ENCODE measurements at places on chromosomes 4 and X.

DNA sequence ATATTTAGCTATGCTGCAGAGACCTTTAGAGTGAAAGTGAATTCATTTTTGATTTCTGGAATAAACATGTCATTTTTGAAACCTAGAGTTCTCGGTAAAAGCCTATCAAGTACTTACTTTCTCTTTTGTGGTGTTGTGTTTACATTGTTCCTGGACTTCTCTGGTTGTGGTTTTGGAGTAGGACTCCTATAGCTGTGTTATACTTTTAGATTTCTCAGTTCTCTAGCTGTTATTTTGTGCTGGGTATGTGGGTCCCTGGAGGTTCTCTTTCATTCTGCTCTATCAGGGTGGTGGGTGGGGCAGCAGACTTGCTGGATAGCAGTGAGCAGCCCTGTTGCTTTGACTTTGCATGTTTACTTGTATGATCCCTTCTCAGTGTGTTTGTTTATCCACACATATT is 25.6 kb upstream of the MSMO1 start:
- peak; percentile 26 for DNase-seq

GRCh38 chrX:139967300-139967699 is 2.0 kb upstream of the CXorf66 start:
- no peak for DNase-seq

DNA sequence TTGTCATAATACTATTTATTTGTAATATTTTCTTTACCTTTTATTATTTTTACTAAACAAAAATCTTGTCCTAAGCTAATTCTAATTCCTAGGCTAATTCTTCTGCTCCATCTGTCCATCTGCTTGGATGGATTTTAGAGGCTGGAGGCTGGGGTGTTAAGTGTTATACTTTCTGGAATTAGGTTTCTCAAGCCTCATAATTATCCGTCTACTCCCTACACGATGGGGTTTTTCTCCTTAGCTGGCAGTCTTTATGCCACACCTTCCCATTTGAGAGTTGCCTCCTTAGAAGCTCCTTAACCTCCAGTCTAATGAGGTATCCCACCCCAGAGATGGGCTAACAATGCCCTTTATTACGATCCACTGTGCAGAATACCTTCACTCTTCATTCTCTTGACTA is 37.6 kb upstream of the LGI2 start:
- no peak for DNase-seq

DNA sequence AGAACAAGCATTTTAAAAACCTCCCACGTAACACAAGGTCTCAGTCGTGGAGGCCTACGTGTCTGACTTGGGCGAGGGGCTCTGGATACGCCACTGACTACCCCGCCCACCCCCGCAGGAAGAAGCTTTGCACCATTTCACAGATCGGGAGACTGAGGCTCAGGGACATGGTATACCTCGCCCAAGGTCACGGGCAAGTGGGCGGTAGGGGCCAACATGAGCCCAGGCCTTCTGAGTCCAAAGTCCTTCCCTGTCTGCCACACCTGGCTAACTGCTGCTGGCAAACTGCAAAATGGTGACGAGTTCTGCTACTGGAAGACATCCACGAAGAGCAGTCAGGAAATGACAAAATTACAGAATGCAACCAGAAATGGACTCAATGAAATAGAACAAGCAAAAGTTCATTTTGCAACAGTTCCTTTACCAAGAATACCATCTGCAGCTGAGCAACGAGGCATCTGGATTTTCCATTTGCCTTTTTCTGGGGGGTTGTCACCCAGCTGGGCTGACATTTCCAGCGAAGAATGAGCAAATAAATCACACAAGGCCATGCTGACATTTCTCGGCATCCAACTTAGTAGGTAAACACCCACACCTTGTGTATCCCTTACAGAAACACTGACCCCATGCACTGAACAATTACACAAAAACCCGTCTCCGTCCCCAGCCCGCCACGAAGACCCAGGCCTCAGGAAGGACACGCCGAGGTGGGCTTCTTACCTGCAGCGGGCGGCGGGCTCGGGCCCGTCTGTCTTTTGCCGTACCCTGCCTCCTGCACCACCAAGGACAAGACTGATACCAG is 70.2 kb upstream of the AFAP1 start:
- no peak for DNase-seq

GRCh38 chrX:143873343-143873742 is 10.5 kb upstream of the UBE2NL start:
- DNase-seq = no peak
